Cerebellar nuclear complex (tissue), 1 donor: ENCODE measurements at places on chromosomes 7 and 10.

- no peak for DNase-seq
These were observed 38.9 kb downstream of the CCAR1 start for GRCh38 chr10:68759967-68760366.

- no peak for DNase-seq
These were observed 17.0 kb downstream of the IL15RA start for GRCh38 chr10:5960070-5960972.

DNA sequence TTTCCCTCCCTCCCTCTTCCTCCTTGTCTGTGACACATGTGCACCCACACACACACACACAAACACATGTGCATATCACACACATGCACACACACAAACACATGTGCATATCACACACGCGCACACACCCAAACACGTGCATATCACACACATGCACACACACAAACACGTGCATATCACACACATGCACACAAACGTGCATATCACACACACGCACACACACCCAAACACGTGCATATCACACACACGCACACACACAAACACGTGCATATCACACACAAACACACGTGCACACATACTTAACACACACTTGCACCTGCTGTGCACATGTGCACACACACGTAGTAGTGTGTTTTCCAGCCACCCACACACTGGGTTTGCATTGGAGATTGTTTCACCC is 29.4 kb upstream of the KNDC1 start:
- DNase-seq, result no peak

DNA sequence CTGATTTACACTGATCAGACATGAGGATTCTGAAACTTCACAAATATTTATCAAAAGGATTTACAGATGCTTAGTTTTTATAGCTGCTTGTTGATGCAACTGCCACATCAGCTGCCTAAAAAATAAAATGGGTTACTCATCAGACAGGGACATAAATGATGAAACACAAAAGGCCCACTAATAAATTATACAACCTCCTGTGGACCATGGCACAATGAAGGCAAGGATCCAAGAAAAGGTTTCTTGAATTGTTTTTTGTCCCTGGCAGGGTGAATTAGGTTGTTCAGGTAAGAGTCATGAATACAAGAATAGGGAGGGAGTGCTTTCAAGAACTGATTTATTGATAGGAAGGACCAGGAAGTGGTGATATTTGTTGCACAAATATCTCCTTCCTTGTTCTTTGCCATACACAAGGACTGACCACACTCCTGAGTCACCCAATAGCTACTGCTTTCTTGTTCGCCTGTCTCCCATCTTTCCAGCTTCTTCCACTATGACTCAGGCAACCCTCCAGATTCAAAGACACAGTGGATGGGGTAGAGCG is 234.5 kb downstream of the AHR start:
- DNase-seq, result no peak

GRCh38 chr10:97851341-97852001 is 1.8 kb downstream of the GOLGA7B start:
- DNase-seq, result no peak
